KBM-7 (cell line): ENCODE measurements at places on chromosomes 12 and 14.

GRCh38 chr12:49903700-49904423 lies at the start of gene FAIM2:
Gene FAIM2 (minus strand): TSS chr12:49903900. CDS start chr12:49903792, 108 bp downstream.
- no peak for DNase-seq

DNA sequence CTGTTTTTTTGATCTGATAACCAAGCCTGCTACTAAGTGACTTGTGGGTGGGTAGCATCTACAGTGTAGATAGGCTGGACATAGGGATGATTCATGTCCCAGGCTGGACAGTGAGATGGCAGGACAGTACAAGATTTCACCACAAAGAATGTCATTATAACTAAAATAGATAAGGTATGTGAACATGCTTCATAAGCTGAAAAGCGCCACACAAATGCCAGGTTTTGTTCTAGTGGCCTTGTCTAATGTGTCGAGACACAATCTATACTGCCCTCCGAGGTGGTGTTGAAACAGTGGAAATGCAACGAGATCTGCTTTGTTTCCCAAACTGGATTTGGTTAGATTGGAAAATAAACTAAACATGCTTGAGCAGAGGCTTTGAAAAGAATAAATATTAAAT lies 4.4 kb downstream of the LGALS3 start:
- DNase-seq = no peak

- DNase-seq = no peak
Observed at GRCh38 chr12:51846911-51847642, 1.4 kb downstream of the FIGNL2 start.

DNA sequence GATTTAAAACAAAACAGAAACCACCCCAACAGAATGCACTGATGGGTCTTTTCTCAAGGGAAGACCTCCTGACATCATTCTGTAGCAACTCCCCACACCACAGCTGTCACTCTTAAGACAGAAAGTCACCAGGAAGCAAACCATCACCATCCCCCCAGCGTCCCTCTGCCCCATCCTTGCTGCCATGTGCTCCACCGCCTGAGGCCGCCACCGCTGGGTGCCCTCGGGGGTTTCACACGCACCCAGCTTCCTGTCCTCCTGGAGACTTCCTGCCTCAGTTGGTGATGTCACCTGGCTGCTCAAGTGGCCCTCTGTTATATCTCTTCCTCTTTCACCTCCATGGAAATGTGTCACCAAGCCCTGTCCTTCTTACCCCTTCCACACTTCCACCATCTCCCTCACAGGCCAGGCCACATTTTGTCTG lies 71.4 kb upstream of the GPR68 start:
- DNase-seq = peak; percentile 91

DNA sequence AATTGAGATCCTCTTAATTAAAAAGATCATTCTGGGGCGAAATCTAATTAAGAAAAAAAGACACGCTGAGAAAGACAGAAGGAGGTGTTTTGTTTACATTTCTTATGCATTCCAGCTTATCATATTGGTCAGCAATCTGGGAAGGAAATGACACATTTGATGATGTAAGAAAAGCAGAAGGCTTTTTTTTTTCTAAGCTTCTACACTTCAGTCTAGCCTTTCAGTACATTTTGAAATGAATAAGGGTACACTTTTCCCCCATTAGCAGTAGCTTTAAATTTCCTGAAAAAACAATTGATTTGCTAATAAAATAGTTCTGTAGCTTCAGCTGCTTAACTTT lies 5.9 kb upstream of the GSC start:
- DNase-seq = no peak

DNA sequence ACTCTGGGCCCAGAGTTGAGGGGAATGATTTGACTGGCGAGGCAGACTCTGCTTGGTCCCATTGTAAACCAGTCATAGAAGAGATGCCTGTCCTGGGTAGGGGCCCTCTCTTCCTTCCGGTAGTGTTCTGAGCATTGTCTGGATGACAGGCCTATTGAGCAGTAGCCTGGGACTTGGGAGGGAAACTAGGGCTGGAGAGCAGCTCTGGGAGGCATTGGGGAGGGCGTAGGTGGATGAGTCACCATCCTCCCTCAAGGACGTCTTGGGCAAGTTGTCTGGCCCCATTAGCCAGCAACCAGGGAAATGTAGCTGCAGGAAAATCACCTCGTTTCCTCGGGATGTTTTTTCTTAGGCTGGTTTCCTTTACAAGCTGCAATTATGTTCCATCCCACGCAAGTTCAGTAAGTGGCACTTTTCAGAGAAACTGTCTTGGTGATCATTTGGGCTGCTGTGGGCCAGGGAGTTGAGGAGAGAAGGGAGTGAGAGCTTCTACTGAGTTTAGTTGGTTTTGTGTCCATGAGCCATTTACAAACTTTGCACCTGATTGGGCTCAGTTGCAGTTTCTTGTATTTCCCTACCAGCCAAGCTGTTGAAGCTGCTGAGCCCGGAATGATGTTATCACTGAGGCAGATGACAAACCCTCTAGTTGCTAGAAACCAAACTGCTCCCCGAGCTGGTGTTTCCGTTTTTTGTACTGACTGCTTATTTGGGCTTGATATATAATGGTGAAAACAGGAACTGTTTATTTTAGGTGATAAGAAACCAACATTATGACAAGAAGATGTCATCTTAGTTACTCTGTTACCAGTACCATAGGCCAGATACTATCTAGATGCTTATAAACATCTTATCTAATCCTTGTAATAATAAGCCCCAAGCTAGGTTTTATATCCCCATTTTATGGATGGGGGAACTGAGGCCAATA lies 147.6 kb downstream of the CHST11 start:
- DNase-seq = peak; percentile 92

DNA sequence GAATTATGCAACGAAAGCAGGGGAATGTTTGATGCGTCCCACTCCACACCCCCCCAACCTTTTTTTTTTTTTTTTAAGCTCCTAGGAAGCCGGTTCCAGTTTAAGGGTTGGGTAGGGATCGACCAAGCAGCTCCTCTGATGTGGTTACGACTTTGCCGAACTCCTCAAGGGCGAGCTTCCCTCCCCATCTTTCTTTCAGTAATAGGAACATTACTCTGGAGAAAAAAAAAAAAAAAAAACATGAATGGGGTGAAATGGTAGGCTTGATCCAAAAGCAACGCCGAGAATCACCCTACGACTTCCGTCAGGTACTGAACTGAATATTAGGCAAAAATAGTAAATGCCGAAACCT lies 9.6 kb downstream of the BMP4 start:
- DNase-seq = no peak

DNA sequence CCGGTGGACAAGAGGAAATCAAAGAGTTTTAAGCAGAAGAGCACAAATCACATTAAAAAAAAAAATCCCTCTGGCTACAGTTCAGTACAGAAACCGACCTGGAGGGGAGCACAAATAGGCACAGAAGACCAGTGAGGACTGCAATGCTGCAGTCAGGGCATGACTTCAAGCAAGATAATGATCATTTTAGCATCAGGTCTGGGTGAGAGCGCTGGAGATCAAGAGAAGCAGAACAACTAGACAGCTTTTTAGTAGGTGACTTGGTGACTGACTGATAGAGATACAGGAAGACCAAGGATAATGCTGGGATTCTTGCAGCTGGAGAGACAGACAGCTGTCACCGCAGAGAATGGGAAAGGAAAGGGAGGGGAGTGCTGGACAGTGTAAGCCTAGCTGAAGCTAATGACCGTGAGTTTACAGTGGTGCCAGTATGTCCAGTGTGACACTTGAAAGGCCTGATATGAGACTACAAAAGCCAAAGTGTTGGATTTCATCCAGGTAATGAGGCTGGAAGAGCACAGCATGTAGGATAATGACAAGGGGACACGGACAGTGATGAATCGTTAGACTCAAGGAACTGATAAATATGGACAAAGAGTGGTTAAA lies 5.6 kb downstream of the NFYB start:
- no peak for DNase-seq

DNA sequence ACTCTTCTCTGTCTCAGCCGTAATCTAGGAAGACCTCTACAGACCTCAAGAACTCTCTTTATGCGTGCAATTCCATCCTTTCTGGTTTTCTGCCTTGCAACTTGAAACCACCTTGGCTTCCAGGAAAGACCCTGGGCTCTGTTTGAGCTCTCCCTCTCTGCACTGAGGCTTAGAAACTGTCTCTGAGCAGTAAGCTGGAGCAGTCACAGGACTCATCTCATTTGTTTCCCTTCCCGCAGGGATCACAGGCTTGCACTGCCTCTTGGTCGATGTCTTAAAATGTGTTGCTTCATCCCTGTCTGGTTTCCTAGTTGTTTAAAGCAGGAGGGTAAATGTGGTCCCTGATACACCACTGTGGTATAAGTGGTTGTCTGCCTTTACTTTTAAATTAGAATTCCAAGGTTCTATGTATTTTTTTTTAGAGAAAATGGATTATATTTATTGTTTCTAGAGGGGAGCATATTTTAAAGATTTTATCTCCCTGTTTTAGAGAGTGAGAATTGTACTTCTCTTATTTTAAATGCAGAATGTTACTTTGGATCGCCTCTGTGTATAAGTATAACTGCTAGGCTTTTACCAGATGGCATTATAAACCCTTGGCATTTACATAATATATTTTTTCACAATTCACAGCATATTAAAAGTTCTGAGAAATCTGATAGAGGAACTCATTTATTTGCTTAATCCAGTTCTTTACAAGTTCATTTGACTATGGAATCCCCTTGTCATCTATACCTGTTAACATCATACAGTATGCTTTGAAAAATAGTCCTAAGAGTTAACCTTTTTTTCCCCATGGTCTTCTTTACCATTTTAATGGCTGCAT lies 26.4 kb downstream of the EID3 start:
- DNase-seq = no peak

DNA sequence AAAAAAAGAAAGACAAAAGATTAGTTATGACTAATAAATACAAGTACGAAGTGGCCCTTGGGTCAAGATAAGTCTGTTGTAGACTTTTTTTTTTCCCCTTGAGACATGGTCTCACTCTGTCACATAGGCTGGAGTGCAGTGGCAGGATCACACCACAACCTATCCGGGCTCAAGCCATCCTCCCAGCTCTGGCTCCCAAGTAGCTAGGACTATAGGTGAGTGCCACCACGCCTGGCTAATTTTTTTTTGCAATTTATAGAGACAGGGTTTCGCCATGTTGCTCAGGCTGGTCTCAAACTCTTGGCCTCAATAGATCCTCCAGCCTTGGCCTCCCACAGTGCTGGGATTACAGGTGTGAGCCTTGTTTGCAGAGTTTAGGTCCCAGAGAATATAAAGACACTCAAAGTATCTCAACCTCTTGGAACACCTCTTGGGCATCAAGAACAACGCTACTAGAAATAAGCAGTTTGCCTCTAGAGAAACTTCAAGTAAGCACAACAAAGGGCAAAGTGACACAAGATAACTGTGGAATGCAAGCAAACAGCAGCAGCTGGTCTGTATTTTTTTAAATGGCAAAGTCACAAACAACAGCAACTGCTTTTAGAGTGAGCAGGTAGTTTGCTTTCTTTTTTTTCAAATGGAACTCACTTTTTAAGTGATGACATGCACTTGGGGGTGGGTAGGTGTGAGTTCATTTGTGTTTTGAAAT lies 3.9 kb upstream of the MDM2 start:
- DNase-seq = no peak

GRCh38 chr12:57983146-57983857 lies 41.9 kb downstream of the ATP23 start:
- DNase-seq = peak; percentile 63

DNA sequence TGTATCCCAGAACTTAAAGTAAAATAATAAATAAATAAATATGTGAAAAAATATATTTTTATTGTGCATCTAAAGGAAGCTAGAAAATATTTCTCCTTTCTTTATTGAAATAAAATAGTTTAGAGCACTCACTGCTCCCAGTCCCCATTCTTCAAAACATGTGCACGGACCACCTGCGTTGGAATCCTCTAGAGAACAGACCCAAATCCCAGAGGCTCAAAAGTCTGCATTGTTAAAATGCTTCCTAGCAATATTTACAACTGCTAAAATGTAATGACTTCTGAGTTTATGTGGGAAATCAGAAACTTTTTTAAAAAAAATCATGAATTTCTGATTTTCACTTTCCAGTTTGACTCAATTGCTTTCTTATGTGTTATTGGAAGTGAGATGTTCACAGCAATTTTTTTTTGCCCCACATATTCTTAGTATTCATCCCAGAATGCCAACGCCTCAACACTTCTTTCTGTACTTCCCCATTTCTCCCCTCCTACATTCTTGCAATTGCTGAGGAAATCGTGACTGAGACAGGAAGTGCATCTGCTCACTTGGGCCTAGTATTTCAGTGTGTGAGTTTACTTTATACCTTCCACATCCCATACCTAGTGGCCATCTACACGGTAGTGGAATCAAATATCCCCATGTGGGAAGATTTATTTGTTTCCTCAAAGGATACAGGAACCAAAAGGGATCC lies 116.0 kb upstream of the FLRT2 start:
- peak; percentile 34 for DNase-seq
